ENCODE measurements at places on chromosomes 7 and 10.

GRCh38 chr7:53657586-53657985 lies 622.2 kb downstream of the POM121L12 start:
- DNase-seq, result no peak

DNA sequence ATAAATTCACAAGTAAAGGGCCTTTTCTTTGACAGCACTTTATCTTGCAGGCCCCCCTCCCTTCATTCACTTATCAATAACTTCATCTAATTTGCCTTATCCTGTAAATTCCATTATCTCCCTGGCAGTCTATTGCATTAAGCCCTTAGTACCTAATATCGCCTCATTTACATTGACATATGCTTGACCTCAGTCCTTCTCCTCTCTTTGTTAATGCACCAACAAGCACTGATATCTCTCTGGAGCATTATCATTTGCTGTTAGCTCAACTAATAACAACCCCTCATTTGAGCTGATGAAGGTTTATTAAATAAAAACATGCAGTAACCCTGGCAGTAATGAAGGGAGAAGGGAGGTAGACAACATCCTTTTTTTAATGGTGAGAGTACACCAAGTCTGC lies 46.8 kb downstream of the EXOC4 start:
- no peak for DNase-seq

- DNase-seq, result peak; percentile 54
Observed at GRCh38 chr10:99555825-99556523, 23.2 kb downstream of the NKX2-3 start.

GRCh38 chr7:534075-534474 lies 14.4 kb upstream of the PDGFA start:
- DNase-seq, result no peak

- no peak for DNase-seq
Observed at GRCh38 chr7:25944777-25945515, 207.1 kb upstream of the NFE2L3 start.

DNA sequence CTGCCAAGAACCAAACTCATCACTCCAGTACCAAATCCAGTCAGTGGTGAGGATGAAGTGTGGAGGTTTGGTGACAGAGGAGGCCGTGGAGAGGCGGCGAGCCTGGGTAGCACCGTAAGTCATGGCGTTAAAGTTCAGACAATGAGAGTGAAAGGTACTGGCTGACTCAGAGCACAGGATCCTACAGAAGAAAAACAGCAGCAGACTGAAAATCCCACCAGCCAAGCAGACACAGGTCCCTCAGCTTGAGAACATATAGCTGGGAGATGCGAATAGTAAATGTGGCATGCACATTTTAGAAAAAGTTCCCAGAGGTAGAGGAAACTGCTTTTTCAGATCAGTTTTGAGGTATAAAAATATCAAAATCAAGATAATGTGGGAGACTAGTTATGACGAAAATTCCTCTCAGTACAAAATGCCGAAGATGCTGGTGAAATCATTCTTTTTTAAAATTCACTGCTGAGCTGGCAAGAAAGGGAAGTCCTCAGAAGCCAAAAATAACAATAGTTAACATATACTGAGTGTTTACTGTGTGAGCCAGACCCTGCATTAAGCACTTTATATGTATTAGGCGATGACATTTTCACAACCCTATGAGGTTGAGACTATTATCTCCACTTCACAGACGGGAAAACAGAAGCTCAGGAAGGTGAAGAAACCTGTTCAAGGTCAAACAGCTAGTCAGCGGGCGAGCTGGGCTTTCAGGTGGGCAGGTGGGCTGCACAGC lies 20.9 kb downstream of the PARP12 start:
- no peak for DNase-seq

GRCh38 chr7:118218413-118219156 lies 5.9 kb upstream of the ANKRD7 start:
- no peak for DNase-seq

DNA sequence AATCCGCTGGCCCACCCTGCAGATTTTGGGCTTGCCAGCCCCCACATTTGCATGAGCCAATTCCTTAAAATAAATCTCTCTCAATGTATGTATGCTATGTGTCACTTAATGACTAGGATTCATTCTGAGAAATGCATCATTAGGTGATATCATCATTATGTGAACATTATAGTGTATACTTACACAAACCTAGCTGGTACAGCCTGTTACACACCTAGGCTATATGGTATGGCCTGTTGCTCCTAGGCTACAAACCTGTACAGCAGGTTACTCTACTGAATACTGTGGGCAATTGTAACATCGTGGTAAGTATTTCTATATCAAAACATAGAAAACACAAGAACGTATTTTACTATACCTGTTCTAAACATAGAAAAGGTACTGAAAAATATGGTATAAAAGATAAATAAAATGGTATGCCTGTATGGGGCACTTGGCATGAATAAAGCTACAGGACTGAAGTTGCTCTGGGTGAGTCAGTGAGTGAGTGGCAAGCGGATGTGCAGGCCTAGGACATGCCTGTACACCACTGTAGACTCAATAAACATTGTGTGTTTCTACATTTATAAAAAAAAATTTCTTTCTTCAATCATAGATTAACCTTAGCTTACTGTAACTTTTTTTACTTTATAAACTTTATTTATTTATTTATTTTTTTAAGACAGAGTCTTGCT lies 135.9 kb downstream of the ABCA13 start:
- DNase-seq, result no peak

DNA sequence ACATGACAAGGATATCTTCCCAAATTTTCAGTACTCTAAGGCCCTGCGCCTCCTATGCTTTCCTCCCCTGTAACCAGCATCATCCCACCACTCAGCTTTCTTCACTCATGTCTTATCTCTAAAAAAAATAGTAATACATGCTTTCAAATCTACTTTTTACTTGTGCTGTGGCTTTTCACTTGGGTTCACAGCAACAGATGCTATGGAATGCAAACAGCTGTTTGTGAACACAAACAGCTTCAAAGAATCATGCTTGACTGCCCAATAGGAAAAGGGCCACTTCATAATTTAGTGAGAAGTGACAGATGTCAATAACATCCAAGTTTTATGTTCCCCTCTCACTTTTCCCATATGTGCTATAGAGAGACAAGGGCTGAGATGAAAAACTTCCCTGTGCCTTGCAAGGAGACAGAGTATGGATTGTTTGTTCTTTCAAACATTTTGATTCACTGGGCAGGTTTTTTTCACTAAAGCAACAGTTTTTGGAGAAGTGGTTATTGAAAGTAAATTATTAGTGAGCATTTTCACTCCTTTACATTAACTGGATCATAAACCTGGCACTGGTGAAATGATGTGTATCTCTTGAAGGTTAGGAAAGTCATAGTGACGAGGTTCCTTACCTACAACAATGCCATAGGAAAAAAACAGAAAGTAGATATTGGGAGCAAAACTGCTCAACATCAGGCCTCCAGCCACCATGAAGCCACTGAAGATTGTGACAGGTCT lies 37.3 kb downstream of the SLC16A9 start:
- no peak for DNase-seq

DNA sequence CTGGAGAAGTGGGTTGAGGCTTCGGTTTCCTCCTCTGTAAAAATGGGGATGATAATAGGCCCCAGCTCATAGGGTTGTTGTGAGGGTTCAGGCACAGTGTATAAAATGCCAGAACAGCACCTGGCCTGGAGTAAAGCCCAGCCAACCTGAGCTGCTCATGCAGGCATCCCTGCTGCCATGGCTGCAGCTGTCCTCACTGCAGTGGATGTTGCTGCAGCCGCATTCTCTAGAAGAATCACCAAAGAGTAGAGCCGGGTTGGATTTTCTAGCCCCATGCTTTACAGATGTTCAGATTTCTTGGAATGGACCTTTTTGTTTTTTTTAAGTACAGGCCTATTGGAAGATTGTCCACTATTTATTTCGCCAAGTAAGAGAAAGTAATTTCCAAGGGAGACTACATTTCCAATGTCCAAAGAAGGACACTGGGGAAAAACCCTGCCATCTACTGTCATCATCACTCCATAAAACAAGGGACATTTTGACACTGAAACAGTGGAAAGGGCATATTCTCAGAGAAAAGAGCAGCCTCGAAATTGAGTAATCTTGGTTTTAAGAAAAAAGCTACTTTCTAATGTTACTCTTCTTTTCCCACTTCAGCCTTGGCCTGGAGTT lies 147.5 kb upstream of the TCF7L2 start:
- no peak for DNase-seq

DNA sequence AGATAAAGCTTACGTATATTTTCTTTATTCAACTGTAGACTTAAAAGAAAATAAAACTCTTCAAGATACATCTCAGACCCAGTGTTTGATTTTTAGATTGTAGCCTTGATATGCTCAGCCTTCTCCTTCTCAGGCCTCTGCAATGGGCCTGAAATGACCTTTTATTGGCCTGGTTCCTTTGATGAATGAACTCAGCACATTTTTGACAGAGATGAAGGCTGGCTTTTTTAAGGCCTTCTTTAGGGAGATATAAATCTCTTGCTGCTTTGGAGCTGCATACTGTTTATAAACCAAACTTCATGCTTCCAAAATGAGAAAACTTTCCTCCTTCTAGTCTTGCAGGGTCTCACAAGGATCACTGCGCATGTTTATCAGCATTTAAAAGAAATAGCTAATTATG lies 1049.8 kb downstream of the LRMDA start:
- DNase-seq, result no peak
